ENCODE measurements at places on chromosomes 12 and 14. TPM values are rescaled to one million over a fixed set of nuclear protein-coding genes. Genes with fewer than 3 reads are reported as not detected.

GPRC5D gene
- polyA plus RNA-seq, result 0.69 TPM

SOAT2 gene
- 0.16 TPM for polyA plus RNA-seq

CATSPERB gene
- 0.19 TPM for polyA plus RNA-seq

OR6C74 gene
- polyA plus RNA-seq, result not detected

FSCB gene
- not detected for polyA plus RNA-seq

SLC16A7 gene
- polyA plus RNA-seq, result 3.8 TPM

P2RX2 gene
- polyA plus RNA-seq, result 1.4 TPM

LYZ gene
- polyA plus RNA-seq, result 28.7 TPM

WNT5B gene
- polyA plus RNA-seq, result 13.9 TPM

DEPDC4 gene
- polyA plus RNA-seq, result 0.68 TPM

ERP27 gene
- 0.51 TPM for polyA plus RNA-seq

C12orf50 gene
- polyA plus RNA-seq, result not detected

NDRG2 gene
- 131 TPM for polyA plus RNA-seq

GARIN6 gene
- not detected for polyA plus RNA-seq

ACSM4 gene
- not detected for polyA plus RNA-seq

AMN1 gene
- polyA plus RNA-seq, result 4.4 TPM

RNASE1 gene
- 46.5 TPM for polyA plus RNA-seq

CACNA2D4 gene
- 0.84 TPM for polyA plus RNA-seq

LMNTD1 gene
- not detected for polyA plus RNA-seq

RPS6KA5 gene
- polyA plus RNA-seq, result 0.83 TPM

LRP1 gene
- polyA plus RNA-seq, result 29.6 TPM

PDZRN4 gene
- 0.59 TPM for polyA plus RNA-seq

CMA1 gene
- not detected for polyA plus RNA-seq

COX6A1 gene
- 1,054 TPM for polyA plus RNA-seq

FGF23 gene
- polyA plus RNA-seq, result not detected

APOF gene
- not detected for polyA plus RNA-seq

All from esophagus (tissue), 2 donors.